ENCODE measurements at places on chromosomes 13 and 19.

DNA sequence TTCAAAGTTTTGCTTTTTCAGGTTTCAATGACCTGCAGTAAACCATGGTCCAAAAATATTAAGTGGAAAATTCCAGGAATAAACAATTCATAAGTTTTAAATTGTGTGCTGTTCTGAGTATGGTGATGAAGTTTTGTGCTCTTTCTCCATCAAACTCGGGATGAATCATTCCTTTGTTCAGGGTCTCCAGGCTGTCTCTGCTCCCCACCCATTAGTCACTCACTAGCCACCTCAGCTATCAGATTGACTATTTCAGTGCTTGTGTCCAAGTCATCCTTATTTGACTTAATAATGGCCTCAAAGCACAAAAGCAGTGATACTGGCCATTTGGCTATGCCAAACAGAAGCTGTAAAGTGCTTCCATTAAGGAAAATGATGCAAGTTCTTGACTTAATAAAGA is 1140.4 kb downstream of the EFNB2 start:
- DNase-seq: no peak

- no peak for DNase-seq
These were observed 10.1 kb downstream of the FOSB start for GRCh38 chr19:45477713-45478453.

- DNase-seq: peak; percentile 97
These were observed 483 bp downstream of the HNRNPL start for GRCh38 chr19:38849147-38849859.

DNA sequence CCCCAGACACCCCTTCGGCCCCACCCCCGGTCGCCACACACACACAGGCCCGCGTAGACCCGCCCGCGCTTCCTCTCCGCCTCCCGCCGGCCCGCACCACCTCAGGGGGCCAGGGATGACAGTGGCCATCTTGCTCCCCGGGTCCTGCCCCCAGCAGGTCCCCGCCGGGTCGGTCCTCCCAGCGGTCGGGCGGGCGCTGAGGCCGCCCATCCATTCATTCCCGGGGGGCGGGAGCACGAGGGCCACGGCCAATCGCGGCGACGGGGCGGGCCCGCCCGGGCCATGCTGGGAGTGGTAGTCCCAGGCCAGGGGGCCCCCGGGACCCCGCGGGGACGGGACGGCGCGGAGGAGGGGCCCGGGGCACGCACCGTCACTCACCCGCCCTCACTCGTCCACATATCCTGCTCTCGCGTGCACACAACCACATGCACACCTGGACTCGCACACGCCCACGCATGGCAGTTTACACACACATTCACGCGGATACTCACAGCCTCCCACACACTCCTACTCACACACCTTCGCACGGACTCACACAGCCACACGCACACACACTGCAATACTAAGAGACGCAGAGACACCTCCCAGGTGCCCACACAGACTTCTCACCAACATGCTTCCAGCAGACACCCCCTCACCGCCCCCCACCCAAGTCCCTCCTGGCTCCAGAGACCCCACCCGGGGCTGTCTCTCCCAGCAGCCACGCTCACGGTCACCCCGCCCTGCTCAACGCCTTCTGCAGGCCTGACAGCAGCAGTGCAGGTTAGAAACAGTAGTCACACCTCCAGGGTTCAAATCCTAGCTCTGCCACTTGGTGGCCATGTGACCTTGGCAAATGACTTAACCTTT is at the start of gene DPF1:
TSS of gene DPF1 (minus strand) at position 209 of the 849 bp plus-strand sequence. CDS start at position 129, 80 bp downstream.
- DNase-seq: peak; percentile 99

DNA sequence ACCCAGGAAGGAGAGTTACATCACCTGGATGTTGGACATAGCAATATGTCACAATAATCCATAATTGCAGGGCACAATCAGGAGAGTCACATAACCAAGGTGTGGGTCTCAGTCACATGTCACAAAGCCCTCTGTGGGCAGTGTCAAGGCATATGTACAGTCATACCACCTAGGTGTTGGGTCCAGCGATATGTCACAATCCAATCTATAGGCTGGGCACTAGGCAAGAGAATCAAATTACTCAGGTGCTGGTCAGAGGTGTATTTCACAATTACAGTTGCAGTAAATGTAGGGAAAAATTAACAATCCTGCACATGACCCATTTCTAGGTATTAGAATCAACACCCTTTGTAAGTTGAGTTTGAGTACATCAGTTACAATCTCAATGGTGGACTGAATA is 126.2 kb upstream of the ZNF91 start:
- DNase-seq: no peak

DNA sequence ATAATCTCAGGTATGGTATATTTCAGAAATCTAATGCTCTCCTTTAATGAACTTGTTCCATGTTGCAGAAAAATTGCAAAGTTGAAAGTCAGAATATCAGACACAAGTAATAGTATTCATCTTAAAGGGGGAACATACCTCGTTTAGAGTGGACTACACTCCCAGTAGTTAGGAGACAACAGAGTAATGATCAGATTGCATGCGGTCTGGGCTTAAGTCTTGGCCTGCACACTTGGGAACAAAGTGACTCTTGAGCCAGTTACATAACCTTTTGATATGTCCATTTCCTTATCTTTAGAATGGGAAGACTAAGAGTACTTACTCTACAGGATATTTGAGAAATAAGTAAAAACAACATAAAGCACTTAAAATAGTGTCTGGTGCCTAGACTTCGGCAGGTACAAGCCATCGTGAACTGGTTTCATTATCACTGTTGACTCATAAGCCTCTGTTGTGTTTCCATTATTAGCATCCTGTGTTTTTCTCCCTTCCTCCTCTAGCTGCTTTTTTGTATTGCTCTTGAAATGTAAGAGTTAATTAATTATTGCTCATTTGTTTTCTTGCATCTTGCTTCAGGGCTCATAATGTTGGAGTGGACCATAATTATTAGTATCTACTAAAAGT is 53.0 kb downstream of the DPY19L3 start:
- DNase-seq: no peak

DNA sequence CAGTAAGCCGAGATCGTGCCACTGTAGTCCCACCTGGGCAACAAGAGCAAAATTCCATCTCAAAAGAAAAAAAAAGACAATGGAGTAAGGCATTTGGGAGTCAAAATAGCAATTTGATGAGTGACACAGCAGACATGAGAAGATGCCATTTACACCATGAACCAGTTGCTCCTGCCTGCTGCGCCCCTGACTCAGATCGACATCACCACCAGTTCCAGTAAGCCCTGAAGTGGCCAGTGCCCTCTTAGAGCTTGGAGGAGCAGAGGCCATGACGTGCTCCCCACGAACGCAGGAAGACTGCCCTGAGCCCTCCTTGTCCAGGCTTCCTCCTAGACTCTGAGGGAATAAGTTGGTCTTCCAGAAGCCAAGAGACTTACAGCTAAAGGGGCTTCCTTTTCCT is 339.2 kb downstream of the MYO16 start:
- DNase-seq: no peak

DNA sequence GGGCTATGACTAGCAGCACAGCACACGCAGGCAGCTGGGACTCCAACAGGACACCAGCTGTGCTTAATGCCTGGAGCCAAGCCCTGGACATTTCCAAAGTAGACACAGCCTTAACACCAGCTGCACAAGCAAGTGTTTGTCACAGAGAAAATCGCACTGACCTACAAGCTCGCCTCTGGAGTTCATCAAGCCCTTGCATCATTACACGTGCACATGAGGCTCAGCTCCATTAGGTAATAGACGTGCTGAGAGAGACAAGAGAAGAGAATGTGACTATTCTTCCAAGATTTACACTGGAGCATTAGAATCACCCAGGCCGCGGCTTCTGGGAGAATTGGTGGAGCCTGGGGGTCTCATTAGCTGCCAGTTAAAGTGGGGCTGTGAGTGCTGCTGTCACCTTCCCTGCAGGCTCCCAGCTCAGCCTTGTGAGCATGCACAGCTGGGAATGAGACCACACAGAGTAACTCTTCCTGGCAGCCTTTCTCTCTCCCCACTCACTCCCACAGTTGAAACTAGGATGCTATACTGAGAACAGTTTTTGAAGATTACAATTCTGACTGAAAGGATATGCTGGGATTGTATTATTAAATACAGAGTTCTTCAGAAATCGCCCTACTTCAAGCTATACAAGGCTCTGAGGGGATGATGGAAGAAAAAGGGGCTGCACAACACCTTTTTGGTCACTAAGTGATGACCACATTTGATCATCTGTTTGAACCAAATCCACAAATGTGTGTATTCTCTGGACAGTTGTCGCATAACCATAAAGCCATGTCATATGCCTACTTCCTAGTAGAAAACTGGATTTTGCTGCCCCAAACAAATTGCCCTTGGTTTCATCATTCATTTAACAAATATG is 10.5 kb downstream of the STOML3 start:
- DNase-seq: peak; percentile 45

GRCh38 chr13:52785739-52786138 is 46.1 kb upstream of the CNMD start:
- no peak for DNase-seq

DNA sequence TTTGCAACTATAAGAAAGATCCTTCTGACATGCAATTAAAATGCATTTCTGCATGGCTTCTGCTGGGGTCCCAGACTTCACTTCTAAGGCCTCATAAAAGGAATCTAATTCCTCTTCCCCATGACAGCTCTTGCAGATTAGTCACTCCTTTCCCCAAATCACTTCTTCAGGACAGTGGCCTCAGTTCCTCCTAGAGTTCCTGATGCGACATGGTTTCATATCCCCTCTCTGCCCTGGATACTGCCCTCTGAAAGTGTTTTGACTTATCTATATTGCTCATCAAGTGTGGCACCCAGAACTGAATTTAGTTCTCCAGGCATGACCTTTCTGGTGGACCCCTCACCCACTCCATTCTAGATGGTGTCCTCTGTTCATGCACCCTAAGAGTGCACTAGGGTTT is 238.1 kb downstream of the FOXO1 start:
- no peak for DNase-seq

GRCh38 chr13:100395698-100396373 is 192.8 kb downstream of the GGACT start:
- DNase-seq: no peak

DNA sequence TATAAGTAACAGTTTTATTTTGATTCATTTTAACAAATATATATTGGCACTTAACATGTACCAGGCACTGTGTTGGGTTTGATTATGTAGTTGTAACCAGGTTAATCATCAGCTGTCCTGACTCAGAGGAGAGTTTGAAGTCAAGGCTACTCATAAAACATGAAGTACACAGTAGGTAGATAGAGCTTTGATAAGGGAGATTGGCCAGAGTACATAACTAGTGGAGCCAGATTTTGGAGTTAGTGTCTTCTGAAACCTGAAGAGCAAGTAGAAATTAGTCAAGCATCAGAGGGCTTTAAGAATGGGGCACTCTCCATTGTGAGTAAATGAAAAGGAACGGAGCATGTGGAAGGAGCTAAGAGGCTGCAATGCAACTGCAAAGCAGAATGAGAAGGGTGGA is 333.9 kb downstream of the RFC3 start:
- no peak for DNase-seq

- no peak for DNase-seq
These were observed 39.1 kb downstream of the GPR12 start for GRCh38 chr13:26721251-26722121.
